Dermis blood vessel endothelial cell (primary cell): ENCODE measurements at places on chromosomes 2 and 18. TPM values are rescaled to one million over a fixed set of nuclear protein-coding genes. Genes with fewer than 3 reads are reported as not detected.

The TBR1 gene
- total RNA-seq, result not detected in 2 replicates

The RHBDD1 gene
- total RNA-seq, result 14.3 and 16.0 TPM in 2 replicates

The UGT1A5 gene
- total RNA-seq, result not detected in 2 replicates

The GATA6 gene
- 0.51 and 0.98 TPM in 2 replicates for total RNA-seq

The ITGAV gene
- total RNA-seq, result 182 and 188 TPM in 2 replicates

The IL36G gene
- not detected in 2 replicates for total RNA-seq

The TMEM17 gene
- 0.51 and 1.1 TPM in 2 replicates for total RNA-seq

The ONECUT2 gene
- under 0.01 TPM in 2 replicates for total RNA-seq

The ACMSD gene
- 0.09 and 0.34 TPM in 2 replicates for total RNA-seq
